ENCODE measurements at places on chromosomes 16 and 17.
A peak's percentile ranks its signal among the peaks of the same experiment; 100 is the strongest.

DNA sequence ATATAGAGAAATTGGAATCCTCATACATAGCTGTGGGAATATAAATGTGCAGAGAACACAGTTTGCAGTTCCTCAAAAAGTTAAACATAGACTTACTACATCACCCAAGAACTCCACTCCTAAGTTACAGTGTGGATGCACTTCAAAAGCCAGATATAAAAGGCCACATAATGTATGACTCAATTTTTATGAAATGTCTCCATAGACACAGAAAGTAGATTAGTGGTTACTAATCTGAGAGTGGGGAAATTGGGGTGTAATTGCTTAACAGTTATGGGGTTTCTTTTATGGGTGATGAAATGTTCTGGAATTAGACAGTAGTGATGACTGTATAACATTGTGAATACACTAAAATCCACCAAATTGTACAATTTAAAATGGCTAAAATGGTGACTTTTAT is 60.9 kb downstream of the CACNG1 start:
- DNase-seq, result peak; percentile 49

- DNase-seq, result no peak
Measured at GRCh38 chr16:22886927-22887326, 73.0 kb downstream of the HS3ST2 start.

DNA sequence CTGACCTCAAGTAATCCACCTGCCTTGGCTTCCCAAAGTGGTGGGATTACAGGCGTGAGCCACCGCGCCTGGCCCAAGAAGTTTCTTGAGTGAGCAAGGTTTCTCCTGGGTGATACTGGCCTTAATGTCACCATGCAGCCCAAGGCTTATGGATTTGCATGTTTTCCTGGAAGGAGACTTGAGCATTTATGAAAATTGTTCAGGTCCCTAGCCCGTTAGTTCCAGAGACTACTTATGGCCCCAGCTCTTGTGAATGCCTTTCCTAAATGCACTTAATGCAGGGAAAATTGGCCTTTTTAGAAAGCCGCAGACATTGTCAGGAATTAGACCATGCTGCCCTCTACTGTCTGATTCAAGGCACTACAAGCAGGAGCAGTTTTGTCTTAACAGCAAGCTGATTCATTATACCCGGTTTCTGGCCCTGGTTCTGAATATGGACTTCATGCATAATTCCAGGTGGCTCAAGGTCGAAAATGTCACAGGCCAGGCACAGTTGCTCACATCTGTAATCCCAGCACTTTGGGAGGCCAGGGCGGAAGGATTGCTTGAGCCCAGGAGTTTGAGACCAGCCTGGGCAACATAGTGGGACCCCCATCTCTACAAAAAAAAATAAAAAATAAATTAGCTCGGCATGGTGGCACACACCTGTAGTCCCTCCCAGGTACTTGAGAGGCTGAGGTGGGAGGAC is 91.3 kb downstream of the SNX29 start:
- DNase-seq, result peak; percentile 79

DNA sequence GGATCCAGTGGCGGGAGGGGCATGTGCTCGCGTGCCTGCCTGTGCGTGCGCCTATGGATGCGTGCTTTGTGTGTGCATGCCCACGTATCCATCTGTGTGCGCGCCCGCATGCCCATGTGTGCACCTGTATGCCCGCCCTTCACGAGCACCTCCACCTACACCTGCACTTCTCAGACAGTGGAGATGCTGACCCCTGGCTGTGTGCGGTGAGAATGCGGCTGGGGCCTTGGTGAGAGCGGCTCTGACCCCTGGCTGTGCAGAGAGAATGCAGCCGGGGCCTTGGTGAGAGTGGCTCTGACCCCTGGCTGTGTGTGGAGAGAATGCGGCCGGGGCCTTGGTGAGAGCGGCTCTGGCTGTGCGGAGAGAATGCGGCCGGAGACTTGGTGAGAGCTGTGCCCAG is 33.9 kb downstream of the AXIN1 start:
- DNase-seq, result no peak

DNA sequence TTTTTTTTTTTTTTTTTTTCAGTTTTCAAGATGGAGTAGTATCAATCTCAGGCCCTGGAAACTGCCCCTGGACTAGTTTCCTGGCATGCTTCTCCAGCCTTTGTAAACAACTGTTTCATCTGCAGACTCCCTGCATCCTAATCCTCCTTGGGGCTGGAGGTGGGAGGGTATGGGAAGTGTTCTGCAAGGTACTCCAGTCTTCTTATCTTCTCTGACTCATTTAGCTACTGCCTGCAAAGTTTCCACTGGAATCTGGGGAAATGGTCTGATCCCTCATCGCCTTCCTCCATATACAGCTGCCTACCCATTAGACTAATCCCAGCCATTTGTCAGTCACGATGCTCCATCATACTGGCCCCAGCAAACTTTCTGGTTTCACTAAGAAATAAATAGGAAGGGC is 21.5 kb downstream of the COPZ2 start:
- peak; percentile 90 for DNase-seq

DNA sequence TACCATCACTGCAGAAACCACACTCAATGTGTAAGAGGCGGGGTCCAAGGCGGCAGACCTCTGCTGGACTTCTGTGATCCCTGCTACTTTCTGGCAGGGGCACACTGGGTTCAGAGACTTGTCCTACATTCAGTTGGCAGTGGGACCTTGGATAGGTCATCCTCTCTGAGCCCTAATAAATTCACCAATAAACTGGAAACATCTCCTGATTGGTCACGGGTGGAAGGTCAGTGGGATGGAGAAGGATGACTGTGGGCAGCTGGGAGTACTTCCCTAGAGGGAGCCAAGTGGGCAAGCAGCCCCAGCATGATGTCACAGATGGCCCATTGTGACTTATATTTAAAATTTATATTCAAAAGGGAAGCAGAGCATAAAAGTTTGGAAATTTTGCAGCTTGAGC is 49.7 kb downstream of the RNF112 start:
- no peak for DNase-seq

GRCh38 chr16:1154291-1154886 is 1.5 kb downstream of the CACNA1H start:
- no peak for DNase-seq

DNA sequence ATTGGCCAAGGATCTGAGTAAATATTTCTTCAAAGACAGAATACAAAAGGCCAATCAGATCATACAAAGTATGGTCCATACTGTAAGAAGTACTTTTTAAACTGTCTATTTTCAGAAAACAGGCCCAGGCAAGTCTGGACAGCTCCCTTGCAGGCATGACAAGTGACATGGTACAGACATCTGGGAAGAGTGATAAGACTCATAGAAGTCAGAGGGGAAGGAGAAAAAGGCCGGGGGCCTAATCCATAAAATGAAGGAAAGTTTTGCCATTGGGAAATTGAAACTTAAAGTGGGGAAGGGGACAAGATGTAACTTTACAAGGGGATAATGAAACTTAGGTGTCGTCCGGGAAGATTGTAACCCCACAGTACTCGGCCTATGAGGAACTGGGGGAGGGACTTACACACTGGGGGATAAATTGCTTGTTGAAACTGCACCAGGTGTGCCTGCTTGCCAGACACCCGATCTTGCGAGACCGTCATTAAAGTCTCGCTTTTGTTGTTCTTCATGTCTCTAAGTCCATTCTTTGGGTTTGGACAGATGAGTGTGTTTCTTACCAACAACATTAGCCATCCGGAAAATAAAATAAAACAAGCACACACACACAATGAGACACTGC is 684.0 kb downstream of the CDH11 start:
- peak; percentile 75 for DNase-seq

- DNase-seq, result no peak
Measured at GRCh38 chr17:45791935-45792334, 7.8 kb downstream of the CRHR1 start.
